ENCODE measurements at places on chromosomes 6 and 20.

DNA sequence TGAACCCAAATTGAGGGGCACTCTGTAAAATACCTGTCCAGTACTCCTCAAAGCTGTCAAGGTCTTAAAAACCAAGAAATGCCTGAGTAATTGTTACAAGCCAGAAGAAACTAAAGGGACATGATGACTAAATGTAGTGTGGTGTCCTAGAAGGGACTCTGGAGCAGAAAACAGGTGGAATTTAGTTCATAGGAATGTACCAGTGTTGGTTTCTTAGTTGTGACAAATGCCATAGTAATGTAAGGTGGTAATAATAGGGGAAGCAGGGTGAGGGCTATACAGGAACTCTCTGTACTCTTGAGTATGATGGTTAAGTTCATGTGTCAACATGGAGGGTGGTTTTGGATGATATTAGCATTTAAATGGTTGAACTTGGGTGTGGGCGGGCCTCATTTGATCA is 92.3 kb downstream of the CNBD2 start:
- no peak for DNase-seq

- no peak for DNase-seq
Measured at GRCh38 chr6:106014955-106015354, 71.2 kb upstream of the PRDM1 start.

DNA sequence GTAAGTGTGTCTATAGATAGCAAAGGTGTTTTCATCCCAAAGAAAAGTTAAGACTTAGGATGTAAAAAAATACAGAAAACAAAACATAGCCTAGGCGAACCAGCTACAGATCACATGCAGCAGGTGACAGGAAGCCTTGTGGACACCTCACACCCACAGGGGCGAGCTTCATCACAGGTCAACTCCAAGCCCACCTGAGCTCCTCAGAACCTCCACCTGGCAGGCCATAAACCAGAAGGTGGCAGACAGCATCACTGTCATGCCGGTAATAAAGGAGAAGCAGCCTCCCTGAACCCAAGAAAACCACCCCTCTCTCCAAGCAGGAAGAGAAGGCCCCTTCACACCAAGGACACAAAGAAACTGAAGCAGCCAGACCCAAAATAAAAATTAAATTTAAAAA is 1.0 kb downstream of the RALGAPA2 start:
- no peak for DNase-seq

DNA sequence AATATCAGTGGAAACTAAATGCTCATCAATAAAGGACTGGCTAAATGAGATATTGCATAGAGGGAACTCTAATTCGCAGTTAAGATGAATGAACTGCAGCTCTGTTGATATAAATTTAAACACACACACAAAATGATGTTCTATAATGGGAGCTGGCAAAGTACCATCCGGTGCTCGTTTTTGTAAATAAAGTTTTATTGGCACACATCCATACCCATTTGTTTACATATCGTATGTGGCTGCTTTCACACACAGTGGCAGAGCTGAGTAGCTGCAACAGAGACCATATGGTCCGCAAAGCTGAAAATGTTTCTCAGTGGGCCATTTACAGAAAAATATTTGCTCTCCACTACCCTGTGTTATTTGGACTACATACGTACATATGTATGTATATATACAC is 120.7 kb downstream of the EDN3 start:
- no peak for DNase-seq

DNA sequence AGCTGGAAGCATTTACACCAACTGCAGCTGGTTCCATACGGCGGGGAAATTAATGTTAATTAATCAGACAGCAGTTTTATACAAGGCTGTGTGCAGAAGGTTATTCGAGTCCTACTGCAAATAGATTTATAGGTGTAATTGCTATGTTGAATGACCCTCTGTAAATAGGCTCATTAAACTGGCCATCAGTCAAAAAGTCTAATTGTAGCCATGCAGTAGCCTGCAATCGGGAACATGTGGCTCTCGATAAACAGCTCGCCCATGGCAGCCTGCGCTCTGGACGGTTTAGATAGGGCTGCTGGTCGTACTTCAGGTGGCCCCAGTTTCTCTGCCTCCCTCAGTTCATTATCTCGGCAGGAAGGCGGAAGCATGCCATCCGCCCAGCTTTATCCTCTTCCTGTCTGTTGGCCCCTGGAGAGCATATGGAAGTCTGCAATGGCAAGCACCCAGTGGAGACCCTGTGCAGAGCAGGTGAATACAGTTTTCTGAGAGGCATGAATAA is 143.2 kb downstream of the MBOAT1 start:
- no peak for DNase-seq

GRCh38 chr20:45072066-45072465 is 28.9 kb downstream of the KCNS1 start:
- no peak for DNase-seq

DNA sequence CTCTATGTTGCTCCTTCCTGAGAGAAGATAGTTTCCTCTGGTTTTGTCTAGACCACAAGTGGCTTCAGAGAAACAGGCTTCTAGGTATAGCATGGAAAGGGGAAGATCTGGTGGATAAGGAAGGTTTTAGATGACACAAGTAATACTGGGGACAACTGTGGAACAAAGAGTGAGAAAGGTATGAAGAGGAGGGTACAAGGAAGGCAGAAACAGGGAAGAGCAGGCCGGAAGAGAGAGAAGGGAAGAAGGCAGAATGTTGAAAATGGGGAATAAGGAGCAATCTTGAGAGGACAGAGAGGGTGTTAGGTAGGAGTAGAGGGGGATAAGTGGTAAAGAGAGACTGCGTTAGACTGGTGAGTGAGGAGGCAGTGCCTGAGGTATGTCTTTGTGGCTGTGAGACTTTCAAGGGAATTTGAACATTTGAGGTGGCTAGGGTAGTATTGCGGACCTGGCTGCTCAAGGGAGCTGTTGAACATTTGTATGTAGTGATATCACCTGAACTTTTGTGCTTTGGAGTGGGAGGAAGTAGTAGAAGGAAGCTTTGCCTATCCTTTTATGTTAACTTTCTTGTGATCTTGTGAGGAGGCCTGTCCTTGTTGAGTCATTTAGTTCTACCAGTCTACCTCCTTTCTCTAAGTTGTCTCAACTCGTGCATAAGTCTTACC is 69.5 kb downstream of the FOXO3 start:
- DNase-seq = no peak

GRCh38 chr6:13678255-13678983 is 33.2 kb downstream of the RANBP9 start:
- DNase-seq = no peak

DNA sequence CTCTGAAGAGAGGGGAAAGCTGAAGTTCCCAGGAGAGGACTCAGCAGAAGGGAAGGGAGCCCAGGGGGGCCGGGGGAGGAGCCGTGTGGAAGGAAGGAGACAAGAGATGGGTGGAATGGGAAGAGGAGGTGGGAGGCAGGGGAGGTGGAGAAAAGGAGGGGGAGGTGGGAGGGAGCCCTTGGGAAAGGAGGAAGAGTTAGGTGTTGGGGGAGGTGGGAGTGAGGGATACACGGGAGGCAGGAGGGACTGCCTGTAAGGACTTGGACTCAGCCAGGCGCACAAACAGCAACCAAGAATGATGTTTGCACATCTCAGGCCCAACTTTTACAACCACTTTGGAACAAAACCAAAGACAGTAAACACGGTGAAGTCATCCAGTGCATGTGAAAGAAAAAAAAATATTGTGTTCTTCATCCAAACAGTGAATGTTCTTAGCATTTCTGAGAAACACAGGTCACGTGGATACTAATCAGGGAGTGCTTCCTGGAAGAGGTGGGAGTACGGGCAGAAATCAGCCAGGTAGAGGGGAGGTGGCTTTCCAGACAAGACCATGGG is 17.4 kb upstream of the LSM14B start:
- no peak for DNase-seq

GRCh38 chr6:89489078-89489477 is 56.1 kb downstream of the ANKRD6 start:
- peak; percentile 4 for DNase-seq

- DNase-seq = no peak
Measured at GRCh38 chr20:25498280-25498606, 87.1 kb downstream of the NINL start.
